Activated CD4-positive, alpha-beta T cell treated with anti-CD3 and anti-CD28 coated beads, Interleukin-2, amount 50 U/mL, for 48 hours (primary cell): ENCODE measurements at places on chromosomes 12 and 14.

- no peak for DNase-seq
These were observed 121.2 kb downstream of the METTL25 start for GRCh38 chr12:82479511-82479910.

GRCh38 chr12:108043286-108043685, 85.8 kb upstream of the WSCD2 start:
- DNase-seq = no peak

DNA sequence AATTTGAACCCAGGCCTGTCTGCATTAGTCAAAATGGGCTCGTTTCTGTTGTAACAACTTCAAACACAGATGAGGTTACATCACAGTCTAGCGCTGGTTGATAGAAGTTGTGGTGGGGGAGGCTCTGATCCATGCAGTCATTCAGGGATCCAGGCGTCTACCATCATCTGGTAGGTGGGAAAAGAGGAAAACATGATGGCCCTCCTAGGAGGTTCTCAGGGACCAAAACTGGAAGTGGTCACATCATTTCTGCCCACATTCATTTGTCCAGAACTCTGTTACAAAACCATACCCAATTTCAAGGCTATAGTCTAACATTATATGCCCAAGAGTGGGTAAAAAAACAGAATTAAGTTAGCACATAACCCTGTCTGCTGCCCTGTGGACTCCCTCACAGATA, 135.1 kb downstream of the PHETA1 start:
- no peak for DNase-seq

GRCh38 chr14:99679111-99679510, 5.0 kb upstream of the CYP46A1 start:
- DNase-seq = no peak

GRCh38 chr14:100031506-100032281, 33.5 kb upstream of the EVL start:
- DNase-seq = no peak
